Mucosa of descending colon (tissue), 3 donors: ENCODE measurements at places on chromosomes 13 and 19. TPM values are rescaled to one million over a fixed set of nuclear protein-coding genes. Genes with fewer than 3 reads are reported as not detected.

KLK15 gene
- total RNA-seq, result 2.3 TPM

MCOLN1 gene
- total RNA-seq, result 31.7 TPM

DNA sequence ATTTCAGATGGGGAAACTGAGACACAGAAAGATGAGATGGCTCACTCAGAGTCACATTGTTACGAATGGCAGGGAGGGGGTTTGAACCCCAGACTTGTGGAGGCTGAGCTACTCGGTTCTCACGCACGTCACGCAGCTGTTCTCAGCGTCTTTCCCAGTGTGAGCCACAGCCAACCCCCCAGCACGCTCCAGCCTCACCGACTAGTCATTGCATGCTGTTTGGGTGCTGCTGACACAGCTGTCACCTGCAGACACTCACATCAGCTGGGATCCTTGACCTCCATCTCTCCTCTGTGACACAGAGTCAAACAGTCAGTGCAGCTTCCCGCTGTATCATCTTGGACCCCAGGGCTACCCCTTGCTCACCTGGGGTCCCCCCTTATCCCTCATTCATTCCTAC, 2.4 kb upstream of the NCAN start:
- no peak for DNase-seq

DNA sequence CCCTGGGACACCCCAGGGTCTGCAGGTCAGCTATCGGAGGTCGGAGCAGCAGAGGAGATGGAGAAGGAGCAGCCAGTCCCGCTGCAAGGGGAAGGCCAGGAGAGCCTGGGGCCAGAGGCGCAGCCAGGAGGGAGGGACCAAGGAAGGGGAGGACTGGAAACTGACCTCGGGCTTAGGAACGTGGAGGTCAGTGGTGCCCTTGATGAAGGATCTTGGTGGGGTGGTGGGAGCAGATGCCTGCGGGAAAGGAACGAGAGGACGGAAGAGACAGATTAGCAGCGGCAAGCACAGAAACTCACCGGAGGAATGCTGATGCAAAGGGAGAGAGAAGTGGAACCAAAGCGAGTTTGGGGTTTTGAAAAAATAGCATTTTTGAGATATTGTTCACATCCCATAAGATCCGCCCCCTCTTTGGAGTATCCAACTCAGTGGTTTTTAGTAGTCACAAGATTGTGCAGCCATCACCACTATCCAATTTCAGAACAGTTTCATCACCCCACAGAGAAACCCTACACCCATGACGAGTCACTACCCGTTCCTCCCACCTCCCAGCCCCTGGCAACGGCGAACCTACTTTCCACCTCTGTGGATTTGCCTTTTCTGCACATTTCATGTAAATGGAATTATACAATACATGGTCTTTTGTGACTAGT, 22.1 kb downstream of the PLEKHF1 start:
- no peak for DNase-seq

DNA sequence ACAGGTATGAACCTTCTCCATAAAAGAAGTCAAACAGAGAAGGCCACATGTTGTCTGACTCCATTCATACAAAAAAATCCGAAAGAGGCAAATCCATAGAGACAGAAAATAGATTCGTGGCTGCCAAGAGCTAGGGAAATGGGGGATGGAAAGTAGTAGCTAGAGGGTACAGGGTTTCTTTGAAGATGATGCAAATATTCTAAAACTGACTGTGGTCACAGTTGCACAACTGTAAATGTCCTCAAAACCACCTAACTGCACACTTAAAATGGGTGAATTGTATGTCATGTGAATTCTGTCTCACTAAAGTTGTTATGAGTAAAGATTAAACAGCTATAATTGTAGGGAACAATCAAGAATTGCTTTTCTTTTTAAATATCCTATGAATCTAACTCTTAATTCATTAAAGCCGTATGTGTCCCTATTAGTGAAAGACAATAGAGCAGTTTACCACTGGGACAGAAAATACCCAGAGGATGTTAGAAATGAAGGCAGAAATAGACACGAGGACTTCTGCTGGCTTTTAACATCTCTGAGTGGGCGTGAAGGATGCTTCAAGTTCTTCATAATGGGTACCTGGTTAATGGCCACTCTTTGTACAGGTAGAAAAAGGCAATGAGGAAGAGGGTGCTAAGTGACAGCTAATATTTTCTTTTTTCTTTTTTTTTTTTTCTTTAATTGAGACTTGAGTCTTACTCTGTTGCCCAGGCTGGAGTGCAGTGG, 21.2 kb downstream of the INSR start:
- DNase-seq, result no peak

HSD11B1L gene
- total RNA-seq, result 8.2 TPM

DNA sequence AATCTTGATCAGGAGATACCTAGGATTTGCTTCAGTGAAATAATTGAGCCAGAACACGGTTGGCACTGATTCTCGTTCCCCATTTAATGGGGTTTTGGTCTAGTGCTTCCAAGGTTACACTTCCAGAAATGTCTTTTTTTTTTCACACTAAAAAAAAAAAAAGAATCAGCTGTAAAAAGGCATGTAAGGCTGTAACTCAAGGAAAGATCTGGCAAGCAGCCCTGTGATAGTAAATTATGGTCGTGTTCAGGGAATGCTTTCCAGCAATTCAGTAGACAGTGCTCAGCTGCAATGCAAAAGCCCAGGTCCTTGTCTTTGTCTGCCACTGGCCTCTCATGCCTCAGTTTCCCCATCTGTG, 27.2 kb upstream of the NDUFS7 start:
- DNase-seq, result no peak

DNA sequence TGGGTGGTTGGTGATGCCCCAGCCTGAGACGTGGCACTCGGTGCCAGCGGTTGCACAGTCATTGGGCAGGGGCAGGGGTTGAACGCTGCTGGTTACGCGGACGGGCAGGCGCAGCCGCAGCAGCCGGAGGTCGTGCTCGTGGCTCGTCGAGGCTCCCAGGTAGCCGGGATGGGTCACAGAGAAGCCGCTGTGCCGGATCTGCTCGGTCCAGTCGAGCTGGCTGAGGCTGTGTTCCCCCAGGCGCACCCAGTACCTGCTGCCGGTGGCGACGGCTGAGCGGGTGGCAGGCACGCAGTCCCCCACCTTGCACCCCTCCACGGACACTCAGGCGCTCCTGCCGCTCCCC, 2.9 kb downstream of the KLK12 start:
- no peak for DNase-seq

PNMA8A gene
- total RNA-seq, result 3.2 TPM

DNA sequence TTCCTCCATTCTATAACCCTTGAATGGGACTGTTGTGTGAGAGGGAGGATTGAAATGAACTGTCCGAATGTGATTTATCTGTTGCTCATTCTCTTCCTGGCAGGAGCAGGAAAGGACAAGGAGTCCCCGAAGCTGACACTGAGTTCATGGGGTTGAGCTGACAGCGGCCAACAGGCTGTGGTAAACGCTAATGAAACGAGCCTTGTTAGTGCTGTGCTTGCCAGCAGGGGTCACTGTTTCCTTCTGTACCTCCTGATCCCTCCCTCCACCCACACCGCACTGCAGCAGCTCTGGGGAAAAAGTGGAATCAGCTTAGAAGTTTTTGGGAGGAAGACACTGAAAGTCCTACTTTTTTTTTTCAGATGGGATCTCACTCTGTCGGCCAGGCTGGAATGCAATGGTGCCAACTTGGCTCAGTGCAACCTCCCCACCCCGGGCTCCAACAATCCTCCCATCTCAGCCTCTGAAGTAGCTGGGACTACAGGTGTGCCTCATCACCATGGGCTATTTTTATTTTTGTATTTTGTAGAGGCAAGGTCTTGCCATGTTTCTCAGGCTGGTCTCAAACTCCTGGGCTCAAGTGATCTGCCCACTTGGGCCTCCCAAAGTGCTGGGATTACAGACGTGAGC, 6.7 kb upstream of the ZNF761 start:
- peak; percentile 68 for DNase-seq

DNA sequence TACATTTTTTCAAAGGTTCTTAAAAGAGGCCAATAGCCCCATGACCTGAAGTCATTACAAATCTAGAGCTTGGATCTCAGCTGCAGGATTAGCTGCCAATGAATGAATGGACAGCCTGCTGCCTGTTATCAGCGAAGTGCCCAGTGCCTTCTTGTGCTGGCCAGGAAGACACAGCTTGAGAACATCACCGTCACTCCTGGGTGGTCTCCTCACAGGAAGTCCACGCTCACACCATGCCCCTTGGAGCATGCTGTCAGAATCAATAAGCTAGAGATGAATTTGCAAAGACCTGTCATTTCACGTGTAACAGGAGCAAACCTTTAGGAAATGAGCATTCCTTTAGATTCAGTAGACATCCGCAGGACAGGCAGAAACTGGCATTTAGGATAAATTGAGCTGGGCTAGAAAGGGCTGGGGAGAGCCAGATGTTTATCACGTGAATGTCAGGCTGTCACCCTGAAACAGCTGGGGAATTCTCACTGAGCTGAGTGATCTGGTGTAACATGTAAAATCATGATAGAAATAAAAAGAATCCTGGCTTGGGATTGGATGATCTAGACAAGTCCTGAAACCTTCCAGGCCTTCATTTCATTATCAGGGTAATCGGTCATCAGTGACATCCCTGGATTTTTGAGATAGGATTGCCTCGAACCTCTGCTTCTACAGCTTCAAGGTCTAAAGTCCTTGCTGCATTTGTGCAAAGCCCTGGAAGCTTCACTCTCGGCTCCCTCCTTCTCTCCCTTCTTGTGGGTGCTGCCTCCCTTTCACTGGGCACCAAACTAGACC, 49.9 kb upstream of the MEDAG start:
- DNase-seq, result no peak

PSG3 gene
- total RNA-seq, result not detected

GRCh38 chr13:33080972-33081590, 64.9 kb downstream of the KL start:
- no peak for DNase-seq

GRCh38 chr13:50893211-50893852, 16.3 kb upstream of the RNASEH2B start:
- DNase-seq, result no peak

- DNase-seq, result no peak
Measured at GRCh38 chr19:7450243-7451223, 38.3 kb downstream of the PEX11G start.

POSTN gene
- total RNA-seq, result 19.3 TPM

IL12RB1 gene
- 1.8 TPM for total RNA-seq

DNA sequence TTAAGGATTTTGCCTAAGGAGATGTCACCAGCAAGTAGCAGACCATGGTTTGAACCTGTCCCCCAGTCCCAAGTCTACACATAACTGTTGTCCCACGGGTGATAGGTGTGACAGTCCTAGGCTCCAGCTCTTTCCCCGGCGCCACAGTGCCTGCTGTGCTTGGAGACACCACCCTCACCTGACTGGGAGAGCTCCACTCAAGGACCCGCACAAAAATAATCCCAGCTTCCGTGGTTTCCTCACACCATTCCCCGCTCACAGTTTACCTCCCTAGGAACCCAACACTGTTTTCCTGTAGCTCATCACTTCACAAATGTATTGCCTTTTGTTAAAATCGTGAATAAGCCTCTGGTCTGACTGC, 19.8 kb upstream of the RASA3 start:
- peak; percentile 49 for DNase-seq

UBE2S gene
- 23.0 TPM for total RNA-seq

SIAH3 gene
- 0.06 TPM for total RNA-seq

DNA sequence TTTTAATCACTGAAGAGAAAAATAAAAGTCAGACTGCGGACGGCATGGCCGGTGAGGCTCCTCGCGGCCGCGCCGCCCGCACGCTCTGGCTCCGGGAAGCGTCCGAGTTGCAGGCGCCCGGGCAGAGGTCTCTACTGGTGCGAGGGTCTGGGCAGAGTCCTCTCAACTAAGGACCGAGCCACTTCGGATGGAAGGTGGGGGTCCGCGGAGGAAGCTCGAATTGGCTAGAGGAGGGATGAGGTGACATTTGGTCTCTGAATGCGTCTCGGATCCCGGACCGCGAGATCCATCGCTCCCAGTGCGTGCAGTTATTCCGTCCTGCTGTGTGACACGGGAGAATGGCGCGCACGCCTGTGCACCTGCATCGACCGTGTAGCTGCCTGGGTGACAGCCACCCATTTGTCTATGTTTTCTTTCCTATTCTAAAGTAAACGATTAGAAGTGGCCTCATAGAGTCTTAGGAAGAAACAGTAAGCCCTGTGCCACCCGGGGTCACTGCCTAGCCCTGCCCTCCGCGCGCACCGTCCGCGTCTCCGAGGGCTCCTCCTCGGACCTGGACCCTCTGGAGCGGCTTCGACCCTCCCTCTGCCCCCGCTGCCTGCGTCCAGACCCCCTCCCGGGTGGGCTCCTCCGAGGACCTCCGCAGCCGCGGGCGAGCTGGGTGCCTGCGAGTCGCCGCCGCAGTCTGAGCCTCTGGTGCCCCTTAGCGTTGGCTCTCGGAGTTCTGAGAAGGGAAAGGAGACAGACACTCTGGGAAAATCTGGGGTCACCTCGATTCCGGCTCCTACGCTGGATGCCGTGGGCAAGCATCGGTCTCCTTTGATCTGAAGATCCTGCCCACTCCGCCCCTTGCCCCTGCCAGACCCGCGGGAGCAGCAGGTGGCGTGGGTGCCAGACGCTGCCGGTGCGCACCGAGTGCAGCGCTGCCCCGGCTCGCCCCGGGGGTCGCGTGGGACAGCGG, 347.4 kb downstream of the LIG4 start:
- DNase-seq, result no peak

CD70 gene
- 1.0 TPM for total RNA-seq
